ENCODE measurements at places on chromosomes 16 and 17.
A peak's percentile ranks its signal among the peaks of the same experiment; 100 is the strongest.

- no peaks in the 10 kb centered on the region for H3K36me3 ChIP-seq
- peaks cover 77% of the 10 kb centered on the region for H3K4me1 ChIP-seq
- DNase-seq = peak; percentile 80
Measured at GRCh38 chr16:79272141-79272577, 328.4 kb downstream of the MAF start.

GRCh38 chr17:41518031-41518430 lies 659 bp downstream of the KRT15 start:
- H3K4me3 ChIP-seq = no peak overlapping the region
- H3K27ac ChIP-seq = no peak overlapping the region
- DNase-seq = no peak
- H3K36me3 ChIP-seq = no peaks in the 10 kb centered on the region
- no peaks in the 10 kb centered on the region for H3K27me3 ChIP-seq

DNA sequence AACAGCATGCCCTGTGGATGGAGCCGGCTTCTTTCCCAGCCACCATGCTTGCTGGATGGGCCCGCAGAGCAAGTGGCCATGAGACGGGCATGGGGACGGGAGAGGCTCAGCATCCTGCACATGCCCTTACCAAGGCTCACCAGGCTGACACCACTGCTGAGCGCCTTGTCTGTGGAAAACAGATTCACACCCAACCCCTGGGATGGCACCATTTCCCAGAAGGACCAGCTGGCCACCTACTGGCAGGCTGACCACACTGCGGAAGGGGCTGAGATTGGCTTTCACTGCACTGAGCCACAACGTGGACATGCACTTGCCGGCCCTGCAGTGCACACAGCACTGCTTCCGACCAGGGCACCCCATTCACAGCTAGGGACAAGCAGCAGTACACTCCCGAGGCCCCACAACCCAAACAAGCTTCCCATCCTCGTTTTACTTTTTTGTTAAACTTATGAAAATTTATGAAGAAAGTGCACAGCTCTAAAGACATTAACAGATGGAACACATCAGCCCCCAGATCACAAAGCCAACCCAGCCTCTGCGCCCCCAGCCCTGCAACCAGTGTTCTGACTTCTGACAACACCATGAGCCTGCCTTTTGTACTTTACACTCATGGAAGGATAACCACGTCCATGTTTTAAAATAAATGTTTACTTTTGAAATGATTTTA lies 13.9 kb upstream of the KRTAP17-1 start:
- no peaks in the 10 kb centered on the region for H3K27me3 ChIP-seq
- peak; percentile 32 for DNase-seq
- H3K36me3 ChIP-seq = no peaks in the 10 kb centered on the region
- H3K4me3 ChIP-seq = no peak overlapping the region

DNA sequence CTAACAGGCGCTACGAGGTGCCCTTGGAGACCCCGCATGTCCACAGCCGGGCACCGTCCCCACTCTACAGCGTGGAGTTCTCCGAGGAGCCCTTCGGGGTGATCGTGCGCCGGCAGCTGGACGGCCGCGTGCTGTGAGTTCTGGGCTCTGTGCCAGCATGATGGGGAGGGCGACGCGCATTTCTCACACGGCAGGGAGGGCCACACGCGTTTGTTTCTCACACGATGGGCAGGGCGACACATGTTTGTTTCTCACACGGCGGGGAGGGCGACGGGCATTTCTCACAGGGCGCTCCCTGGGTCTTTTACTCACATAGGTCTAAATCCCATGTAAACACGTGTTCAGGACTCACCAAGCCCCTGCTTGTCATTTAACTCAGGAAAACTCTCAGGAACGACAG lies 4.4 kb downstream of the GAA start:
- no peak for DNase-seq
- H3K4me3 ChIP-seq = no peak overlapping the region
- H3K27me3 ChIP-seq = no peaks in the 10 kb centered on the region
- H3K4me1 ChIP-seq = peaks cover 23% of the 10 kb centered on the region
- no peak overlapping the region for H3K27ac ChIP-seq

Measured in activated T-cell treated with anti-CD3 and anti-CD28 coated beads, Interleukin-2, amount 50 U/mL, for 72 hours (primary cell).